ENCODE measurements at places on chromosomes 5 and 9.

DNA sequence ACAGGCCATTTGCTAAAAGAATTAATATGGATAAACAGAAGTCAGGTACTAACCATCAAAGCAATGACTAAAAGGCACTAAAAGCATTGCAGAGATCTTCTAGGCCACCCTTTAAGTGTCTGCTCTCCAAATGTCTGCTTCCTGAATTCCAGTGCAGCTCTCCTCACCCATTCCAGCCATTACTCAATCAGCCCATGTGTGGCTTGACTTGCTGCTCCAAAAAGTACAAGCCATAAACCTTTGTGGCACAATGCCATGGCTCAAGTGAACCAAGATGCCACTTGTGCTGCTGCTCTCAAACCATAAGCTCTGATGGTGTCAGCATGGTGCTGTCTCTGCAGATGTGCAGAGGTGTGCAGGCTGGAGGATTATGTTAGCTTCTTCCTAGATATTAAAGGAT, 290.2 kb upstream of the POU5F2 start:
- no peak for DNase-seq

DNA sequence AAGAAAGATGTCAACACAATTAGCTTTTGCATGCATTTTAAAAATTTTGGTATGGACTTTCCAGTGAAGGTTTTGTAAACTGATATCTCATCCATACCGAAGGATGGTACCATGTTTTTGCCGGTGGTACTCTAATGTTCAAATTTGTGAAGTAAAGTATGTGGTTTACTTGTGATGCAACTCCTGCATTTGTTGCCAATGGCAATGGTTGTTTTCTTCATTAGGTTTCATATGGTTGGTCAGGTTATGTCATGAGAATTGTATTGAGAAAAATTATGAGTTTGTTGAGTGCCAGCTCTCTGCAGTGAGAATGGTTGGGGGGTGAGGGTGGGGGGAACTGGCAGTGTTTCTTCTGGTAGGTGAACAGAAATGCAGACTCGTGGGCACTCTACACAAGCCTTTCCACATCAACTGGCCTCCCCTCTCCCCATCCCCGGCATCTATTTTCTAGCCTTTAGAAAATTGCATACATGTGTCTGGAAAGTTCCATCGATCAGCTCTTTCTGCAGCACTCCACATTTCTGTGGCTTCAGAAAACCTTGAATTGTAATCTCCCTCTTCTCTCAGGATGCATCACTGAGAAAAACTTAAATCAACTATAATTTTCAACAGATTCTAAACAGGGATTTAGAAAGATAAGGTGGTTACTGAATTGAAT, 107.7 kb downstream of the PDE4D start:
- DNase-seq, result no peak

GRCh38 chr5:149773291-149774095, 43.4 kb downstream of the PPARGC1B start:
- DNase-seq, result no peak

DNA sequence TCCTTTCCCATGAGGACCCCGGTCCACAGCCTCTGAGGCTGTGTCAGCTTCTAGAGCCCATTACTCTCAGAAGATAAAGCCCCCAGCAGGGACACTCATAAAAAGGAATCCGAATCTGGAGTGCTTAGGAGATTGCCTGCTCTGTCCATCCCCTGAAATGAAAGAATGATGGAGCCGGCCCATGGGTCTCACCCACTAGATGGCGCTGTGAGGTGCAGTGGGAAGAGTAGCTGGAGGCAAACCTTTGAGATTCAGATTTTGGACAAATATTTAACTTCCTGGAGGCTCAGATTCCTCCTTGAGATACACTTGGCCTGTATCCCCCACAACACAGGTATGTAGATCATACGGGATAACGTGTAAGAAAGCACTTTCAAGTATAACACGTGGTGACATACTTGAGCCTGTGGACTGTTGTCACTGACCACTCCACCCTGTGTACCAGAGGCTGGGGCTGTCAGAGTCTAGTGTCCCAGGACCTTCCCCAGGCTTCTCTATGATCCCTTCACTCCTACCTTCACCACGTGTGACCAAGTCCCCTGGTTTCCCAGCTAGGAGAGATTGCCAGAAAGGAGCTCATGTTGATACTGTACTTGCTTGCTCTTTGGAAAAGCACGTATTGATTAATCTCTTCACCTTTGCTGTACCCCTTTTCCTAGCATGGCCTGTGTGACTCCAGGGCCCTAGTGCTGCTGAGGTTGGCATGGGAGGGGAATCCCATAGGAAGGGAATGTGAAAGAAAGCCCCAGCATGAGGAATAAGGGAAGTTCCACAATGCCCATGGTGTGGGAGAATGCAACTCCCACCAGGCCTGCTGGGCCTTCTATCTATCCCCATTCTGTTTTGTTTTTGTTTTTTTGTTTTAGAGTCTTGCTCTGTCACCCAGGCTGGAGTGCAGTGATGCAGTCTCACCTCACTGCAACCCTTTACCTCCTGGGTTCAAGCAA, 32.1 kb downstream of the TRMO start:
- DNase-seq, result peak; percentile 51

DNA sequence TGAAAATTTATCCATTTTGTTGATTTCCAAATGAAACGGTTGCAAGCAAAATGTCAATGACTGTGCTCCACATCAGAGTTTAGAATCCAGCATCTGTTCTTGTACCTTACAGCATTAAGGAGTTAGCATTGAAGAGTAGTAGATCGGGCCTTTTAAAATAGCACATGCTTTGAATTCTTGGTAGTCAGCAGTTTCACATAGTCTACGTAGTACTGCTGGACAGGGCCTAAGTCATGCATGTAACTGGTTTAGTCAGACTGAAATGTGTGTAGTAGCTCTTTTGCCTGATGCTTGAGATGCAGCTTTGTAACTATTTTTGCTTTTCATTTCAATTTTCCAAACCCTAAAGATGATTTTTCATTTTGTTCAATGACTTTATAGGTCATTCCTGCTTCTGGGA, 19.8 kb downstream of the LECT2 start:
- DNase-seq, result no peak

DNA sequence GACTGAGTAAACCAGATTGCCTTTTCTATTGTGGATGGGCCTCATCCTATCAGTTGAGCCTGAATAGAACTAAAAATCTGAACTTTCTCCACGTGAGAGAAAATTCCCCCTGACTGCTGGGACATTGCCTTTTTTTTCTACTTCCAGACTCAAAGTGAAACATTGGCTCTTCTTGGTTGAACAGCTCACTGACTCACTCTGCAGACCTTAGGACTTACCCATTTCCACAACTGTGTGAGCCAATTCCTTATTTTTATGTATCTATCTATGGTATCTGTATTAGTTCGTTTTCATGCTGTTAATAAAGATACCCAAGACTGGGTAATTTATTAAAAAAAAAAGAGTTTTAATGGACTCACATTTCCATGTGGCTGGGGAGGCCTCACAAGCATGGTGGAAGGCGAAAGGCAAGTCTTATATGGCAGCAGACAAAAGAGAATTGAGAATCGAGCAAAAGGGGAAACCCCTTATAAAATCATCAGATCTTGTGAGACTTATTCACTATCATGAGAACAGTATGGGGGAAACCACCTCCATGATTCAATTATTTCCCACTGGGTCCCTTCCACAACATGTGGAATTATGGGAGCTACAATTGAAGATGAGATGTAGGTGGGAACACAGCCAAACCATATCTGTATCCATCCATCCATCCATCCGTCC, 306.7 kb upstream of the SLC24A2 start:
- DNase-seq, result no peak

DNA sequence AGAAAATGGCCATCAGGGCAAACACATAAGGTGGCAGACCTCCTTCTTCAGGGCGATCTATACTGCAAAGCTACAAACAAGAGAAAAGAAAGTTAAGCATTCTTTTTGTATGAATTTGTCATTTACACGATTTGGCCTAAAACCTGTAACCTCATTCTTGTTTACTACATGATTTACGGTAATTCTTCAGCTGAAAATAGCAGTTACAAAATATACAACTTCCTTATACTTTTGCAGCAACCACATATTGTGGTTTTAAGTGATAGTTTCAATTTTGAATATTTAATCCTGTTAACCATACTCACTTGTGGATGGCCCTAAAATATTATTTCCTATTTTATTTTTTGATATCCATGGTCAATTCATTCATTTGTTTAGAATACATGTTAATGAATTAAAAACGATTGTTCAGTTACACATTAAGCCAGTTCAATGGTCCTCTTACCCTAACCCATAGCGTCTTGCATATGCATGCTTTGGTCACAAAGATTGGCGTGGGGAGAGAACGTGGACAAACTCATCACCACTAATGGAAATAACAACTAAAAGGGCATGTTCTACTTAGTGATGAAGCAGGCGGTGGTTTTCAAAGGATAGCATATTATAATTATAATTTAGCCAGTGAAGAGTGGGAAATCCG, 16.6 kb downstream of the TUT7 start:
- DNase-seq, result no peak

DNA sequence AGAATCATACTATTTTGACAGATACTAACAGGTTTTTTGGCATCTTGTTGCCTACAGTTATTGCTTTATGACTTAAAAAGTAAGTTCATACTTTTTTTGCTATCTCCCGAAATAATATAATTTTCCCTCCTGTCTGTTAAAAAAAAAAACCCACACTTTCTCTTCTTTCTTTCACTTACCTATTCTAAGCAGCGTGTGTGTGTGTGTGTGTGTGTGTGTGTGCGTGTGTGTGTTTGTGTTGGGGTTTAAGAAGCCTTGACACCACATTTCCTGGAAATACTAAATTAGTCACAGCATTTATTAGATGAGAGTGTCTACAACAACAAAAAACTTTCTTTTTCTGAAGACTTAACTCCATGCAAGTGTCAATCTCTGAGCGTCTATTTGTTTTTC, 12.4 kb downstream of the TNFAIP8 start:
- DNase-seq, result peak; percentile 35

- DNase-seq, result no peak
Measured at GRCh38 chr5:169712428-169712827, 75.4 kb downstream of the DOCK2 start.

GRCh38 chr5:118529361-118530144, 458.8 kb downstream of the DTWD2 start:
- DNase-seq, result no peak

DNA sequence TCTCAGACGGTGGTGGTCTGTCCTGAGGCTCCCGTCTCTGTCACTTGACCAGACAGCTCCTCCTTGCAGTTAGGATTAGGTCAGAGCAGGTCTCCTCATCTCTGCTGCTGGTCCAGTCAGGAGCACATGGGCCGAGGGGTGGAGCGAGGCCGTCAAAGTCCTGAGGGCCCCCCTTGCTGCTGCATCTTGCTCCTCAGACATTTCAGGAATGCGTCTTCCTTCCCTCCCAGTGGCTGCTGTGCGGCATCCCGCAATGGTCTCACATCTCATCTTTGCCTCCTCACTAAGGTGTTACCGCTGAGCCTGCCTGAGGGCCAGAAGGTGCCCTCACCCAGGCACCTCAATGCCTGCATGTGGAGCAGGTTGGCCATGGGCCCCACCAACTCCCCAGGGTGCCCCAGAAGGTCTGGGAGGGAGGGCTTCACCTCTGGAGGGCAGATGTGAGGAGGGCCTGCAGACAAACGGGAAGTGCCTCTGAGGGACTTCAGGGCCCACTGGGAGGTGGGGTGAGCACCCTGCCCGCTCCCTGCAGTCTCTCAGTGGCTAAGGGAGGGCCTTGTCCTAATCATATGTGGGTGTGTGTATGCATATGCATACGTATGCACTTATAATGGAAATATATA, 137.7 kb upstream of the LMX1B start:
- no peak for DNase-seq

DNA sequence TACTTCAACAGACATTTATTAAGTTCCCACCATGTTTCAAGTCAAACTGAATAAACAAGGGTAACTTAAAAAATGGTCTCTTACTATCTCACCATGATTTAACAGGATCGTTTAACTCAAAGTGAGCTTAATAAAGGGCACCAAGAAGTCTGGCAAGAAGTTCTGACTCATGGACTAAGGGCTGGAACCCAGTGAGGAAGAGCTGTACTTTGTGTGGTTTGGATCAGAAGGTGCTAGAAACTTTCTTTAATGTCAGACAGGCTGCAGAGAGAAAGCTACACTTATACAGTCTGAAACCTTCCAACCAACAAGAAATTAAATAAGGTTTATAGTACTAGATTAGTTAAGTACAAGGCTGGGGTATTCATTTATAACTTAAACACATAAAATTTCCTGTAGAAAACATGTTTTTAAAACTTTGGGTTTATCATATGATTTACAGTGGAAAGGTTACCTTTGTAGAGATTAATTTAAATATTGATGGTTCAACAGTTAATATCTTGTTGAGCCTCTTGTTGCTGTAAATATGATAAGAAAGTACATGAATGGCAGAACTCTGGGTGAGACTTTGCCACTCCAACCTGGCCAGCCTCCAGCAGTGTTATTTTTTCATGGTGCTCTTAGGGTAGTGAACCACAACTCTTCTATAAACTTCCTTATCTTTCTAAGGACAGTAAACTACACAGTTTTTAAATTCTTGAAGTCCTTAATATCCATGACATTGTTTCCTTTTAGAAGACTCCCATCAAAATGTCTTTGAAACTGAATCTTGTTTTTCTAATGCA, 162.8 kb downstream of the MAN2A1 start:
- DNase-seq, result no peak

GRCh38 chr5:78008356-78008967, 232.3 kb upstream of the TBCA start:
- DNase-seq, result no peak

GRCh38 chr9:91768977-91769916, 180.8 kb downstream of the ROR2 start:
- no peak for DNase-seq

GRCh38 chr9:113993838-113994540, 84.1 kb downstream of the AMBP start:
- no peak for DNase-seq

GRCh38 chr5:180596115-180596667, 4.9 kb upstream of the SCGB3A1 start:
- no peak for DNase-seq

DNA sequence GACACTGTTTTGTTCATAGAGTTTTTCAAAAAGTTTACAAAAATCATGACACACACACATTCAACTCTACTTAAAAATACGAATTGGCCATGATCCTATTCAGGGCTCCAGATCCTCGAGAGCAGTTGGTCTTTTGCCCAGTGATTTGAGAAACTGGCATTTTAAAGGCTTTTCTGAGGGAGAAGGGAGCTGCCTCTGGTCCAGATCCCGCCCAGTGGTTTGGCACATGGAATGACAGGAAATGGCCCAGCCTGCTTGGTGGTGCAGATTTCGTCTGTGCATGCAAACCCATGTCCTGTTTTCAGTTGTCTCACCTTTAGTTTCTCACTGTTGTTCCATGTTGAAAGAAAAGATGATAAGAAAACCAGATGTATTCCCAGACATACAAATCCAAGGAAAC, 3.6 kb downstream of the CAMK4 start:
- no peak for DNase-seq

GRCh38 chr9:127796852-127797370, 5.8 kb upstream of the FPGS start:
- no peak for DNase-seq

DNA sequence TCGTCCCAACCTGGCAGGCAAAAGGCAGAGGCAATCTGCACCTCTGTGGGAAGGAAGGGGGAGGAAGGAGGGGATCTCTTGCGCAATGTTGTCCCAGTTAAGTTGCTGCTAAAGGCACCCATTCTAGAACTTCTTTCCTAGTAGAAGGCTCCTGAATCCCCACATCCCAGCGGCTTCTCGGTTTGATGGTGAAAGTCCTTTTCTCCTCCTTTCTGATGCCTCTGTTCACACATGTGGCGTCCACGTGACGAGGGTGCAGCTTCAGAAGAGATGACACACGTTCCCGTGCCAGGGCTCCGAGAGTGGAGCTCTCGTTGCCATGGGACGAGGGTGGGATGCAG, 96.9 kb upstream of the FCN2 start:
- DNase-seq, result no peak
